ENCODE measurements at places on chromosomes 3 and 15. TPM values are rescaled to one million over a fixed set of nuclear protein-coding genes. Genes with fewer than 3 reads are reported as not detected.

The PLA1A gene
- 0.92 TPM for total RNA-seq

DNA sequence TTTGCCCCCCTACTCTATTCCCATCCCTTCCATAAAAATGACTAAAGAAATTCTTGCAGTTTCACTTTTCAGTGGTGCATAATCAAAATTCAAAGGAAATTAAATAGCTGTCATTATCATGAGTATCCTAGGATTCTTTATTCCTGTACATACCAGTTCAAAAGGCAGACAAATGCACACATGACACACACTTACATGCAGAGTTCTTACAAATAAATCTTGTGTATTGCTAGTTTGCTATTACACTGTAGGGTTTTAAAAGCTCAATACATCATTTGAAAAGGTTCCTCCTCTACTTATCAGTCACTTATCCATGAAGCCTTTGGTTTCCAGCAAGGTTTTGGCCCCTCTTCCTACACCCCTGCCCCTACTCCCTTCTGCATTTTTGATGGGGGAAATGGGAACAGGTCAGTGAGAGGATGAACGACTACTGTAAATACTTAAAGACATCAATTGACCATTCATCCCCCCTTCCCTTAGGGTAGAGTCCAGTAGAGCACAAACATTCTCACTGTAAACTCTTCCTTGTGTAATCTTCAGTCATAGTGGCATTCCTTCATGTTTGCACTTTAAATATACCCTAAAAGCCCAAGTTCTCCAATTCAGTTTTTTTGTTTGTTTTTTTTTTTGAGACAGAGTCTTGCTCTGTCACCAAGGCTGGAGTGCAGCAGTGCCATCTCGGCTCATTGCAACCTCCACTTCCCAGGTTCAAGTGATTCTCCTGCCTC lies 92.6 kb downstream of the SUCLG2 start:
- DNase-seq, result no peak

The C3orf22 gene
- not detected for total RNA-seq

DNA sequence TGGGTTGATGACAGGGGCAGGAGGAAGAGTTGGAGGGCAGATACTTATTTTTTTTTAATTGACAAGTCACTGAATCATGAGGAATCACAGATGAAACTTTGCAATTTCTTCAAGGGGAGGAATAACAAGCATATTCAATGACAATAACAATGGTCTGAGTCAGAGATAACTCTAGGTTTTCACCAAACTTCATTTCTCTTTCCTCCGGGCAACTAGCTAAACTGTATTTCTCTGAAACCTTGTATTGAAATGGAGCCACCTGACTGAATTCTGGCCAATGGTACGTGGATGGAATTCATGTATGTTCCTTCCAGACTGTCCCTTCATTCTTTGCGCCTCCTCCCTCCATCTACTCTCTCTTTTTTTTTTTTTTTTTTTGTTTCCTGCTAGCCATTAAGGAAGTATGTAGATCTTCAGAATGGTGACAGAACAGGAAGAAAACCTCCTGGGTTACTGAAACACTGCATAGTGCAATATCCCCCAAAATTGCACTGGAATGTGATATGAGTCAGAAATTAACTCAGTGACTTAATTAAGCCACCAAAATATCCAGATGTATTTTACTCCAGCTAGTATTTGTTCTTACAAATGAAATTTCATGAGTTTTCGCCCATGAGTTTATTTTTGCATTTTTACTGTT lies 495.4 kb downstream of the OTOL1 start:
- DNase-seq, result no peak

DNA sequence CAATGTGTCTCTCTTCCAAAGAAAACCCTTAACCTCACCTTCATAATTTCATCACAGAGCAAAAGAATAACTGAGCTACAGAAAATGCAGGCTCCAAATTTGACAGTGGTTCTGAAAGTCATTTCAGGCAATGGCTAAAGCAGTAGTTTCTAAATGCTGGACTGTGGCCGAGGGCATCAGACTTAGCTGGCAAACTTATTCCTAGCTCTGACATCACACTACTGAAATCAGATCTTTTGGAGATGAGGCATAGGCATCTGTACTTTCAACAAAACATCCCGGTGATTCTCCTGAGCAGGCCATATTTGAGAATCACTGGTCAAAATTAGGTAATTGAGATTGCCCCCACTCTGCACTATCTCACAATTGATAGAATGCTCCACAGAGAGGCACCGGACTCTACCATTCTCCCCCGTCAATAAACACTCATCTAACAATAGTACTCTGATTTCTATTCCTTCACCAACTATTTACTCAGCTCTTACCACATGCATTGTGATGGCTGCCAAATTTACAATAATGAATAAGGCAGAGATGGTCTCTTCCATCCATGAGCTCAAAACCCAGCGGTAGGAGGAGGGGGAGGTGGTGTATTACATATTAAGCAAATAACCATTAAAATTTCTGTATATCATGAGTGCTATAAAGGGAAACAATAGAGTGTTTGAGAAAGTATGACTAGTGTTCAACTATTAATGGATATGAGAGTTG lies 57.3 kb upstream of the SPRED1 start:
- no peak for DNase-seq

All from pulmonary artery endothelial cell (primary cell).